Hepatocyte (in vitro differentiated cells): ENCODE measurements at places on chromosomes 5 and 9. TPM values are rescaled to one million over a fixed set of nuclear protein-coding genes. Genes with fewer than 3 reads are reported as not detected.

GRCh38 chr5:59620535-59621212 lies 272.9 kb downstream of the PDE4D start:
- no peak for DNase-seq

SPATA31D4 gene
- total RNA-seq, result not detected in 2 replicates

SOHLH1 gene
- not detected in 2 replicates for total RNA-seq

DNA sequence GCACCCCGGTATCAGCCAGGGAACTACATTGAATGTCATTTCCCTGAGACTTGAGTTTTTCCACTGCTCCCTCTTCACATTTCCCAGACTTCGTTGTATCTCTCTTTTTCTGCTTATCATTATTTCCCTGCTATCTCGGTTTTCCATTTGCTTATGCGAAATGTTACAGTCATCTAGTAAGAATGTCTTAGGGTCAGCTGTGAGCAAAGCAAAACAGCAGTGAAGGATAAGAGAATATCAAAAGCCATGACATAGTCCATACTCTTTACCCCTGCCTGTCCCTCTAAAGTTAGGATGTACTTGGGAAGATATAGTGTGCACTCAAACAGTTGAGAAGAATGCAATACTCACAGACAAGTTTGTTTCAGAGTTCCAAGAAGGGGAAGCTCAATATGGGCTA lies 88.7 kb downstream of the ITGA1 start:
- no peak for DNase-seq

IL4 gene
- total RNA-seq, result not detected in 2 replicates

CBY3 gene
- total RNA-seq, result not detected in 2 replicates
